CD4-positive, alpha-beta T cell treated with Interleukin-21 for 1 hour (primary cell): ENCODE measurements at places on chromosomes 6 and 20.
A peak's percentile ranks its signal among the peaks of the same experiment; 100 is the strongest.

GRCh38 chr6:90251295-90251992 lies 45.2 kb downstream of the BACH2 start:
- DNase-seq = no peak

GRCh38 chr6:226516-227073 lies 65.7 kb upstream of the DUSP22 start:
- no peak for DNase-seq

DNA sequence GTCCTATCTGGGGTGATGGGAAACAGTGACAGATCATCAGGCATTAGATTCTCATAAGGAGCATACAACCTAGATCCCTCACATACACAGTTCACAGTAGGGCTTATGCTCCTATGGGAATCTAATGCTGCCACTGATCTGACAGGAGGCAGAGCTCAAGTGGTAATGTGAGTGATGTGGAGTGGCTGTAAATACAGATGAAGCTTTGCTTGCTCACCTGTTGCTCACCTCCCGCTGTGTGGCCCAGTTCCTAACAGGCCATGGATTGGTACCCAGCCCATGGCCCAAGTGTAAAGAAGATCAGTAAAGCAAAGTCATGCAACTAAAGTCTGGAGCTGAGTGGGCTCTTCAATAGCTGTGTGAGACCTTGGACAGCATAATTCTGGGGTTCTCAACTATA lies 65.9 kb downstream of the PKIB start:
- no peak for DNase-seq

DNA sequence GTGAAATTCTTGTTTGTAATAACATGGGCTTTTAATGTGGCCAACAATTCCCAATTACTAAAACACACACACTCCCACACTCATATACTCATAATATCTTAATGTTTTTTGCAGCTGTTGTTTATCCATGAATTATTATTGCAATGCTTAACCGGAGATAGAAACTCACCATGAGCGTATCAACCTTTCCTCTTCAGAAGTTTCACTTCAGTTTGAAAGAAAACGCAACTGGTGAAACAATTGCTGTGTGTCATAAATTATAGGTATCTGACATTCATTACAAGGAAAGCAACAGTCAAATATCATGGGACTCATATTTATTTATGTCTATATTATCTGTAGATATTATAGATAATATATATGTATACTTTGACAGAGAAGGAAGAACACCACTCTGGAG lies 104.1 kb downstream of the HDGFL1 start:
- DNase-seq = no peak

- no peak for DNase-seq
These were observed 19.8 kb upstream of the ENPP1 start for GRCh38 chr6:131787766-131788712.

- DNase-seq = no peak
These were observed 56.5 kb downstream of the ARMC2 start for GRCh38 chr6:108904741-108905140.

DNA sequence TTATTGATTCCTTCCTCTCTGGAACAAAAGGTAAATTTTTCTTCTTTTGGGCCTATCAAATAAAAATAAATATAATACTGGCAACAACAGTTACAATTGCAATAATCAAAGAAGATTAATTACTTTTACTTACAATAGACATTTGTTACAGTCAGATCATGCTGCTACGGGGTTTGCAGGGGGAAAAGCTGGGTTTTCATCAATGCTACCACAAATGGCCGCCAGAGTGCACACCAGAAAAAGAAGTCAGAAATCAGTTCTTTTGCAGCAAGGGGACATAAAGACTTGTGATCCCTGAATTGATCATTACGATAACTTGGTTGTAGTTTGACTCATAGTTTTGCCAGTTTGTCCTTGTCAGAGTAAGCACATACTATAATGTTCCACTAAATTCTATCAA lies 714.5 kb upstream of the EYS start:
- no peak for DNase-seq

DNA sequence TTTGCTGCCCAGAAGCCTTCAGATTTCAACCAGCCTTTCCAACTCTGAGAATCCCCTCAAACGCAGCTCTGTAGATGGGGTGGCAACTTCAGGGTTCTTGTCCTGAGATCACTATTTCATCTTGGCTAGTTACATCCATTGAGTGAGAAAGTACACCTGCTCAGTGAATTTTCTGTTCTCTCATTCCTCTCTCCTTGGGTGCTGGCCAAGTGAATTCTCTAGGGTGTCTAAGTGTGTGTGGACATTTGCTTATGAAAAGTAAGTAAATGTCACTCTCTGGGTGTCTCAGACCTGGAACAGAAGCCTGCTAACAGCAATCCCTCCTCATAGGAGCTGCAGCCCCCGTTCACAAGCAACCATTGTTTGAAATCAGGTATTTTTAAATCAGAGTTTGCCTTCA lies 3.8 kb downstream of the RIN2 start:
- DNase-seq = no peak

DNA sequence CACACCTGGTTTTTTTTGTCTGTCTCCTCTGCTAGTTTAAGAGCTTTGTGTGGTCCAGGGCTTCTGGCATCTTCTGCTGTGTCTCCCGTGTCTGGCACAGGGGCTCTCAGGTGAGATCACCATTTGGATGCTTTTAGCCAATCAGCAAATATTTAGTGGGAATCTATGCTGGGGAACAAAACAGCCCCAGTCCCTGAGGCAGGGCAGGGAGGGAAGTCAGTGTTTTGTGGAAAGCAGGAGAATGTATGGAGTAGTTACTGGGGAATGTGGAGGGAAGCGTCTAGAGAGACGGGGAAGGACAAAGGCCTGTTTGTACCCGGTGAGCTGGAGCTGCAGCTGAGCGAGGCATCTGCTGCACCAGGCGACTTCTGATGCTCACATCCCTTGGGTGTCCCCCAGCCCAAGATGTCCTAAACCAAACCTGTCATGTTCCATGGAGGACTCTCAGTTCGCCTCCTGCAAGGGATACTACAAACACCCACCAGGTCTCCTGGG lies 49.3 kb upstream of the NNAT start:
- no peak for DNase-seq

- no peak for DNase-seq
These were observed 65.0 kb upstream of the CD93 start for GRCh38 chr20:23151008-23151703.

DNA sequence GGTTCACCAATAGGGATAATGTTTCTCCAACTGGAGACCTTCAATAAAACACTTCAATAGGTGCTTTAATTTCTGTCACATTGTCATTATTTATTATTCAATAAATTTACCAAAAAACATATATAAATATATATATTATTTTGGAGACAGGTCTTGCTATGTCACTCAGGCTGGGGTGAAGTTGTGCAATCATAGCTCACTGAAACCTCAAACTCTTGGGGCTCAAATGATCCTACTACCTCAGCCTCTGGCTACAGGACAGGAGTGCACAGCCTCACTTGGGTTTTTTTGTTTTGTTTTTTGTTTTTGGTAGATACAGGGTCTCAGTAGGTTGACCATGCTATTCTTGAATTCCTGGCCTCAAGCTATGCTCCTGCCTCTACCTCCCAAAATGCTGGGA lies 9.9 kb downstream of the SMLR1 start:
- no peak for DNase-seq

DNA sequence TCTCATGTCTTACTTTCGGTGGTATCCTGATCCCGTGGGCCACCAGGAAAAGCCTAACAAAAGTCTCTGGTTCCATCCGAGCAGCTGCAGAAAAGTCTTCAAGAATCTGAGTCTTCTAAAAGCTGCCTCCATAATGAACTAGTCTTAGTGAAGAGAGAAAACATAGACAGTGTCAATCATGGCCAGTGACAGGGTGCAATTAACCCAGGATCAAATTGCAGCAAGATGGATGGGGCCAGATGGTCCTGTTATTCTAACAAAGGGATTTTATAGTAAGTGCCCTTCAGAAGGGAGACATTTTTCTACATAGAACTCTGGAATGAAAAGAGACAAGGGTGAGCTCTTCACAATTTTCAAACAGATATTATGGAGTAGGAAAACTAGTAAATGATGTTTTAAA lies 281.6 kb upstream of the ZFP64 start:
- no peak for DNase-seq

- DNase-seq = no peak
These were observed 36.8 kb upstream of the CLDN20 start for GRCh38 chr6:155227046-155227445.

GRCh38 chr6:134303891-134304290 lies 14.0 kb downstream of the SGK1 start:
- DNase-seq = no peak

- no peak for DNase-seq
These were observed 9.5 kb upstream of the FKBPL start for GRCh38 chr6:32139590-32139989.

- no peak for DNase-seq
These were observed 14.8 kb upstream of the BTN3A2 start for GRCh38 chr6:26349964-26350857.

DNA sequence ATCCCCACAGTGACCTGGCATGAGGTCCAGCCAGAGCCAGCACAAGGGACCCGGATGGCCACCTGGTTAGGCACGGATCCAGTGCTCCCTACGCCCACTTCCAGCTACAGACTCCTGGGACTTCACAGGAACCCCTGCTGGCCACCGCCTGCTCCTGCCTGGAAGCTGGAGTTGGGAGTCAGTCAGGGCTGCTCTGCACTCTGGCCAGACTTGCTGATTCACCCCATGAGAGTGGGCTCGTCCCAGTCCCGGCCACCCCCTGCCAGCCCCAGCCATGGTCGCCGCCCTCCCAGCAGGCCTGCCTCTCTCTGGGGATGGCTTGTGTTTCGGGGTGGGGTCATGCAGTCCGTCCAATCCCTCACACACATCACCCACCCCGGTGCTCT lies 125.8 kb downstream of the DLL1 start:
- no peak for DNase-seq

DNA sequence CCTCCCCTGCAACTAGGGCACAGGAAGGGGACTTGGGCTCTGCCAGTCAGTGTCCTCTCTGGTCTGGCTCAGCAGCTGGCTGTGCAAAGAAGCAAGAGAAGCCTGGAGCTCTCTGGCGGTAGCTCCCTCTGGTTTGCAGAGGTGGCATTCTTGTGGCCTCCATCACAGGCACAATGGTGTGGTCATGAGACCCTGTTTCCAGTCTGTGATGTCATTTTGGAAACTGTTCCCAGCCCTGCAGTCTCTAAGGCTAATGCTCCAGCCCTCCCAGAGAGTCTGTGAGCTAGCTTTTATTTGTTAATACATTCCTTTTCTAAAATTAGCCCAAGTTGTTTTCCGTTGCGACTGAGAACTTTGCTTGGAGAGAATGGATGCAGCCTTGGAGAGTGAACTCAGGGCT lies 69.5 kb upstream of the FOXQ1 start:
- no peak for DNase-seq

DNA sequence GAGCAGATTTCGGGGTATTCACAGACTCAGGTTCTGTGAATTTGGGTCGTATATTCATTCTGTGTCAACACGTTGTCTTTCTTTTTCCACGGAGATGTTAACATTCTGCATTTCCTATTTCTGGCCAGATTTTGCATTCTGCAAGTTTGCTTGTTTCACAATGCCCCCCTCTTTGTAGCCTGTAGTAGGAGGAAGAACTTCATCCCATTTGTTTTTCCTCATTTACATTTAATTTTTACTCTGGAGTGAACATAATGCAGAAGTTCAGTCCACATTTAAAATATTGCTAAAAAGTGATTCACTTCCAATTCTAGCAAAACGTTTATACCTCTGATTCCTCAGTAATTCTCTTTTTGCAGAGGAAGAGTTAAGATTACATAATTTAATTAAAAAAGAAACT lies 12.9 kb downstream of the TAGAP start:
- DNase-seq = no peak

- DNase-seq = no peak
These were observed 132.0 kb upstream of the RUNX2 start for GRCh38 chr6:45196121-45196520.

DNA sequence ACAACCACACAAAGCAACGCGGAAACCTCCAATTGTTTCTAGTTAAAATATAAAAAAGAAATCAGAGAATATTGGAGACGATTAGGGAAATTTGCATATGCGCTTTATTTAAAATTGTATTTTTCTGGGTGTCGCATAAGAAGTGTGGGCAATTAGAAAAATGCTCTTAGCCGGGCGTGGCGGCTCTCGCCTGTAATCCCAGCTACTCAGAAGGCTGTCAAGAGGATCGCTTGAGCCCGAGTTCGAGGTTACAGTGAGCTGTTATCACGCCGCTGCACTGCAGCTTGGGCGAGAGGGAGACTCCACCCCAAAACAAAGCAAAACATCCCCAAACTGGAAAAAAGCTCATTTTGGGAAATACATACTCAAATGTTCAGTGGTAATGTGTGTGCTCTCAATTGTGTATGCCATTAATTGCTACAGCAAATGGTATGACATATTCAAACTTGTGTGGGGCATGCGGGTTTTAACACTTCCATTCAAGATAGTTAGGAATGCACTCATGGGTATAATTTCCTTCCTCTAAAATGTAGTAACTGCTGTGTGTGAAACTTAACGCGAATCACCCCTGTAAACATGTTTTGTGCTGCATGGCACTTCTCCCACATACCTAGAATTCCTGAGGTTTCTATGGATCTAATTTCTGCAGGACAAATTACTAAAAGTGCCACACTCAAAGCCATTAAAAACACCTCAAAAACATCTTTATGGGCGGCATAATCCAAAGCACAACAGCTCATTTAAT lies 54.7 kb upstream of the HFE start:
- DNase-seq = peak; percentile 38
